ENCODE measurements at places on chromosomes 5 and 9. TPM values are rescaled to one million over a fixed set of nuclear protein-coding genes. Genes with fewer than 3 reads are reported as not detected.

The CARTPT gene
- total RNA-seq: not detected

GRCh38 chr5:164265566-164265965 lies 760.1 kb downstream of the MAT2B start:
- no peak for DNase-seq

The OGN gene
- total RNA-seq: not detected

The GABRA6 gene
- not detected for total RNA-seq

GRCh38 chr9:19036611-19037010 lies 3.6 kb upstream of the SAXO1 start:
- no peak for DNase-seq

The SLC46A2 gene
- not detected for total RNA-seq

GRCh38 chr5:93676704-93677103 lies 64.7 kb downstream of the POU5F2 start:
- DNase-seq: no peak

The PCDHB16 gene
- 0.12 TPM for total RNA-seq

- no peak for DNase-seq
Measured at GRCh38 chr5:85614489-85614888, 1003.3 kb upstream of the COX7C start.

DNA sequence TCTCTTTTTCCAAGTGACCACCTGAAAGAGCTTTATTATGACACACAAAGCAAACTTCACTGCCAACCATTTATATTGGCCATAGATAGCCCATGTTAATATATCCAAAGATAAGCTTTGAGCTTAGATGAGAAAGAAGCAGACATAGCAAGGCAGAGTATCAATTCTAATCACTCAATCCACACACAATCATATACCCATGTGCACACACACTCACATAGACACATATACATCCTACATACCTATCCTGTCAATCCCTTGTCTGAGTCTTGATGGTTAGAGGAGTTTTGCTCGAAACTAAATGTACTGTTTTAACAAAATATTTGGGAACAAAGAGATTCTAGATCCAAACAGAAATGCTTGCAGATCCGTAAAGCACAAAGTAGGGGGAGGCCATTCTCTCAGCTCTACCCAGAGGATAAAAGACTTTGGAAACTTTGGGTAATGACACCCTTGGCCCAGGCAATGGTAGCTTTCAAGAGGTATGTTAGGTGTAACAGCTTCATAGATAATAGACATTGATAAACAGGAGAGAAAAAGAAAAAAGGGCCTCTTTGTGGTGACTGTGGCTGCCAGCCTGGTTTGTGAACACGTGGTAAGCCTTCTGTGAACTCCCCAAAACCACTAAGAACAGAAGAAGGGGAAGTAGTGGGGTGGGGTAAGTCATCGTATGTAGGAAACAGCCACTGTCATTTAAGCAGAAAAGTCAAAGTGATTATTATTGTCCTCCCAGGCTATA lies 121.6 kb downstream of the TLR4 start:
- DNase-seq: no peak

The C9orf78 gene
- total RNA-seq: 34.6 TPM

DNA sequence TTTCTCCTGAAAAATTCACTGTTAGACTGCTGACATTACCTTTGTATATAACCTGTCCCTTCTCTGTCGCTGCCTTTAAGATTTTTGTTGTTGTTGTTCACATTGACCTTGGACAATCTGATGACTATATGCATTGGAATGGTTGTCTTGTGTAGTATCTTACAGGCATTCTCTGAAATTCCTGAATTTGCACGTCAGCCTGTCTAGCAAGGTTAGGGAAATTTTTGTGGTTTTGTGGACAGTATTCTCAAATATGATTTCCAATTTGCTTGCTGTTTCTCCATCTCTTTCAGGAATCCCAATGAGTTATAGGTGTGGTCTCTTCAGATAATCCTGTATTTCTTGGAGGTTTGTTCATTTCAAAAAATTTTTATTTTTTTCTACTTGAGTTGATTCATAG lies 140.8 kb downstream of the PRR16 start:
- no peak for DNase-seq

DNA sequence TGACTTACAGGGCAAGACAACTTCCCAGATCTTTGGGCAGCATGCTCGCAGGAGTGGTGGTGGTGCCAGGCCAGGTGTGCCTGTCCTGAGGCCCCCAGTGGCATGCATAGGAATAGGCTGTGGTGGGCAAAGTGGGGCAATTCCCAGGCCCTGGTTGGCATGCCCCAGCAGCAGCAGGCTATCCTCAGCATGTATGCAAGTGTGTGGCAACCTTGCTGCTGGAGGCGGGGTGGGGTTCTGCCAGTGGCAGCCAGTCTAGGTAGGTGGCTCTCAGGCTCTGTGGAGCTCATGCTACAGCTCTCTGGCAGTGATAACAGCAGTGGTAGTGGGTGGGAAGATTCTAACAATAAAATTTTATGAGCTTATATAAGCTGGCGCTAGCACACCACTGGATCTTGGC lies 27.7 kb upstream of the C6 start:
- no peak for DNase-seq

DNA sequence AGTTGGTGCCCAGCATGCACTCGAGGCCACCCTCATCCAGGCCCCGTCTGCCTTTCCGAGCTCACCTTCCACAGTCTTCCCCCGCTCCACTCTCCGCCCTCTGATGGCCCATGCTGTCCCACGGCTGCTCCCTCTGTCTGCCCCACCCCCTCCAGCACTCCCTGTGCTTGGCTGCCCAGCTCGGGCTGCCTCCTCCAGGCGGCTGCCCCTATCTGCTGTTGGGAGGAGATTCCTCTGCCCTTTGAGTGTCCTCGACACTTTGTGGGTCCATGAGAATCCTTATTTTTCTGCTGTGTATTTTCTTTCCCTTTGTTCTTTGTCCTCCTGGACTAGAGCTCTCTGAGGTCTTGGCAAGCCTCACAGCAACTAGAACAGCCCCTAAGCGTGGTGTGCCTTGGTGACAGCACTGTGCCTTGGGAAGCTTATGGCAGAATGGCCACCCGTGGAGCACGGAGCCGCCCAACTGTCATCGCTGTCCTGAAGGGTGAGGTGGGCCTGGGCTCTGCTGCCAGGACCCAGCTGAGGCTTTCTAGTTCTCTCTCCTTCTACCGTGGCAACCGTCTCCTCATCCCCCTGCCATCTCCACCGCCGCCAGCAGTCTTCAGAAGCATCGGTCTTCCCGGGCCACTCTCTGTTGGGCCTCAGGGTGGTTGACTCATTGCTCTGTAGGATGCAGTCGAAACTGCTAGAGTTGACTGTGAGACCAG lies 5.2 kb downstream of the NTMT1 start:
- DNase-seq: no peak

- DNase-seq: no peak
Measured at GRCh38 chr9:108181441-108181840, 674.3 kb downstream of the ACTL7B start.

- DNase-seq: no peak
Measured at GRCh38 chr9:129794549-129794948, 8.4 kb upstream of the TOR1B start.

The SCGB3A2 gene
- total RNA-seq: not detected

The CBY3 gene
- not detected for total RNA-seq

- DNase-seq: peak; percentile 46
Measured at GRCh38 chr5:317086-317811, 4.3 kb upstream of the AHRR start.

DNA sequence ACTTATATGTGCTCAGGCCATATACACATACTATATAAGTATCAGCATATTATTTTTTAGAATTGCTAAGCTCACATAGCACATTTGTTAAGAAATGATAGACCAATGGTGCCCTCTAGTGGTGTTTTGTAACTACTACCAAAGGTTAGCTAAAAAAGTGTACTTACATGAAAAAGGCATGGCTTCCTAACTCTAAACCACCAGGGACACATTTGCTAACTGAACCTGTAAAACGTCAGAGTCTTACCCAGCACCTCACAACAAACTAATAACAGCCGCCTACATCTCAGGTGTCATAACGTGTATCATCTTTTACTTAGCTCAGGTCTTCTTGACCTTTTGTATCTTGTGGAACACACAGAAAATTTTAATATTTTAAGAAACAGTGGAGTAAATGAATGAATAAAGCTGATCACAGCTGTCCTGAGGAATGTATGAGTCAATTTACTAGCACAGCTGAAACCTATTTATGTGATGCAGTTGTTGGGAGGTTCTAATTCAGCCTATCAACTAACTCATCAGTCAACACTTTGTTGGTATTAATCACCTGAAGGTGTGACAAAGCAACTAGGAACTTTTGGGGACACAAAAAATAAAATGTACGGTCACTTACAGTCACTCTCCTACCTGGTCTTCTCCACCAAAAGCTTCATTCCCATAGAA lies 72.9 kb downstream of the BAAT start:
- peak; percentile 76 for DNase-seq

The RFX3 gene
- 10.5 TPM for total RNA-seq

The FGF1 gene
- not detected for total RNA-seq

GRCh38 chr9:129567842-129568559 lies 52.9 kb downstream of the C9orf50 start:
- DNase-seq: peak; percentile 30

DNA sequence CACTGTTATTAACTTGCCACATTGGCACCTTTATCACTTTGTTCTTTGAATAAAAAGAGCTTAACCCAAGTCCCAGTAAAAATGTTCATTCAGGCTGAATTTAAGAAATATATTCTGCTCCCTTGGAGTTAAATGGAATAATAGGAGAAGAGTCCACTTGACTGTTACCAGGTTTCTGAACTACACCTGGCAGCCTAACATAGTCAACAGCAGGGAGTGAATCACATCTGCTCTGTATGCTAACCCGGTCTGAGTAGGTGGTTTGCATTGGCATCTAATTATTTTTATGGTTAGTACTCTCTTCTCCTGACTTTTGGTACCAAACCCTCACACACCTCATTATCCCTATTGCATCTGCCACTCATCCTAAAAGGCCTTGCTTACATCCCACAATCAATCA lies 86.7 kb downstream of the STK32A start:
- DNase-seq: no peak

The IRGM gene
- total RNA-seq: not detected

GRCh38 chr9:106441283-106441682 lies 421.7 kb upstream of the ZNF462 start:
- DNase-seq: no peak

GRCh38 chr5:15492545-15492944 lies 7.4 kb upstream of the FBXL7 start:
- no peak for DNase-seq

DNA sequence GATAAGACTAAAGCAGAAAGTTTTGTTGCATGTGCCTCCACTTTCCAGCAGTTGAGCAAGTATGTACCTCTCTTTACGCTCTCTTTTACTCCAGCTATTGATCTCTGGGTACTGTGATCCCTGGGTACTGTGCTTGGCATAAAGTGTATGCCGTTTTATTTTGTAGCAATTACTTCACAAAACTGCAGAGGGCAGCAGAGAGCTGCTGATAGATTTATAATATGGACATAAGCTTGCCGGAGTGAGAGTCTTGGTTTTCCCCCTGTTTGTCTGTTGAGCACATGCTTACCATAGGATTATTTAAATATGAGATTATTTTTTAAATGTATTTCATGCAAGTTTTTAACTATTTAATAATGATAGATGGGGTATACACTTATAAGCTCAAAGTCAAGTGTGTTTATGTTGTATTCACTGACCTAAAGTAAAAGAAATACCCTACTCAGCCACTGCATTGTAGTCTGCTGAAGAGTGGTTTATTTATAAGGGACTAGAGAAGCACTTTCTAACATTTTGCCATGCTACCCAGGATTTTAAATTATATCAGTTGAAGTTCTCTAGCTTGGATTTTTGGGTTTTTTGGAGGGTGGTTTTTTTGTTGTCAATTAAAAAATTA lies 13.0 kb downstream of the TTC1 start:
- peak; percentile 78 for DNase-seq

GRCh38 chr9:69323861-69324260 lies 1.2 kb upstream of the ENTREP1 start:
- no peak for DNase-seq

The BTNL3 gene
- not detected for total RNA-seq

GRCh38 chr9:34140853-34141252 lies 14.4 kb upstream of the DCAF12 start:
- DNase-seq: no peak

- DNase-seq: no peak
Measured at GRCh38 chr5:97544678-97545077, 361.6 kb upstream of the RIOK2 start.

- no peak for DNase-seq
Measured at GRCh38 chr9:35357826-35358225, 132.1 kb upstream of the RUSC2 start.

DNA sequence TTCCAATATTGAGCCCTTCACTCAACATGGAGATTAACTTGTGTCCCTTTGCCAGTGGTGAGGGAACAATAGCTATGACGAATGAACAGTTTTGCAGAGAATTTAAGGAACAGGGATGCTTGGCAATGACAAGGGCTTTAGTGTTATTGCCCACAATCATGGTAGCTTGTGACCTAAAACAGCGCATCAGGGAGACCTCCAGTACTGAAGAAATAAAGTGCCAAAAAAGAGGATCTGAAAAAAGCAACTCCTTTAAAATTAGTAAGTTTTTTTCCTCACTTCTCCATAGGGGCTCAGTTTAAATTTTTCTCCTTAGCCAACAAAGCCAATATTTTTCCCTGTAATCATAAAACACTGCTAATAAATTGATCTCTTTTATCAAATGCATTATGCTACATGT lies 41.8 kb upstream of the PAM start:
- DNase-seq: no peak

DNA sequence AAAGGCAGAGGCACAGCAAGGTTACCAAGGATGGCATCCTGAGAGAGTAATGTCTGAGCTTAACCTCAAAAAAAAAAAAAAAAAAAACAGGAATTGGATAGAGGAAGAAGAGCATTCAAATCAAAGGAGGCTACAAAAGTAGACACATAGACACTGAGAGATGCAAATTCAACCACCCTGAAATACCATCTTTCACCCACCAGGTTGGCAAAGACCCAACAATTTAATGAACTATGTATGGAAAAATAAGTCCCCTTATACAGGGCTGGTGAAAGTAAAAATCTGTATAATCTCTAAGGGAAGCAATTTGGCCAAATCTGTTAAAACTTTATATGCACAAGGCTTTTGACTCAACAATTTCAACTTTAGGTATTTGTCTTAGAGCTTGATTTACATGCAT lies 4.9 kb downstream of the NADK2 start:
- DNase-seq: no peak

The SPATA31D3 gene
- not detected for total RNA-seq

The HNRNPK gene
- total RNA-seq: 653 TPM

The ACTBL2 gene
- total RNA-seq: not detected

The LHX3 gene
- not detected for total RNA-seq

DNA sequence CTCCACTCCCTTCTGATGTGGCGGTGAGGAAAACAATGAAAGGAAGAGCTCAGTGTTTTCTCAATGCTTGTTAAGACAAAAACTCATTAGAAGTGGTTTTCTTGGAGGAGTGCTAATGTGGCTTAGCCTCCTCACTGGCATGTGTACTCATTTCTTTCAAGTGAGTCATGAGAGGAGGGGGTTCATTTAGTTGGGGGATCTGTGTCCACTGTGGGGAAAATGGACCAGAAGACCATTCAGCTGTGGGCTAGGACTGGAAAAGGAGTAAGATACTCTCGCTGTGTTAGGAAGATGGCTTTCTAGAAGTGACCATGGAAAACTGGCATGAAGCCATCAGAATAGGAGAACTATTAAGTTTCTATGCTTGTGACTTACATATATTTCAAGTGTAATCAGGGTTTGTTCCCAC lies 23.5 kb downstream of the KLF9 start:
- DNase-seq: peak; percentile 72

- no peak for DNase-seq
Measured at GRCh38 chr5:156922207-156922792, 40.7 kb downstream of the TIMD4 start.

- no peak for DNase-seq
Measured at GRCh38 chr9:69554945-69555344, 117.2 kb downstream of the APBA1 start.

The IQGAP2 gene
- 4.7 TPM for total RNA-seq

GRCh38 chr5:74085186-74085585 lies 459.2 kb downstream of the ARHGEF28 start:
- DNase-seq: peak; percentile 15

Data from endothelial cell of umbilical vein (primary cell).